ENCODE measurements at places on chromosomes 5 and 9. TPM values are rescaled to one million over a fixed set of nuclear protein-coding genes. Genes with fewer than 3 reads are reported as not detected.

The ARL10 gene
- total RNA-seq: 22.3 TPM

The FCN2 gene
- not detected for total RNA-seq

GRCh38 chr9:91185193-91185886, 176.4 kb downstream of the AUH start:
- no peak overlapping the region for H3K4me3 ChIP-seq
- peak overlapping the region; percentile 64 for H3K27ac ChIP-seq
- peaks cover 30% of the 10 kb centered on the region for H3K4me1 ChIP-seq
- no peak for DNase-seq
- no peaks in the 10 kb centered on the region for H3K27me3 ChIP-seq

- H3K27ac ChIP-seq: no peak overlapping the region
- no peaks in the 10 kb centered on the region for H3K27me3 ChIP-seq
- H3K36me3 ChIP-seq: no peaks in the 10 kb centered on the region
Measured at GRCh38 chr9:117400171-117400570, 14.7 kb downstream of the ASTN2 start.

DNA sequence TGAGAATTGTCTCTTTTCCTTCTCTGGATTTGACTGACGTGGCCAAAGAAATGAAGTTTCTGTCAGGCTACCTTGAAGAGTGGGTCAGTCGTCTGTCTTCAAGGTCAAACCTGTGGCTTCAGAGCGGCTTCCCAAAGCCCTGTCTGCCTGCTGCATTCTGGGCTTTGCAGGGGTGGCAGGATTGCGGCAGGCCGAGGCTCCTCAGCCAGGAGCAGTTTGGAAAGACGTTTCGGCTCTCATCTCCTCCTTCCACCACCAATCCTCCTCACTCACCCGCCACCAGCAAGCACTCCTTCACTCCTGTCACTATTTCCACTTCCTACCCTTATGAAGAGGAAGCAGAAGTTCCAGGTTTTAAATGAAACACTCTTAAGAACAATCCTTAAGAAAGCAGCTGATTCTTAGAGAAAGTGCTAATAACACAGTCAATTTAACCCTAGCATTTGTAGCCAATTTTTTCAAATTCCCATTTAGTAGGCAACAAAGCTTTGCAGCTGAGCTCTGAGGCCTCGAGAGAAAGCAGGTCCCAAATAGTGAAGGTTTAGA, 351.7 kb downstream of the ZNF608 start:
- no peaks in the 10 kb centered on the region for H3K27me3 ChIP-seq
- no peak overlapping the region for H3K4me3 ChIP-seq
- DNase-seq: no peak
- no peaks in the 10 kb centered on the region for H3K4me1 ChIP-seq

- H3K4me1 ChIP-seq: peaks cover 27% of the 10 kb centered on the region
- peaks cover 65% of the 10 kb centered on the region for H3K36me3 ChIP-seq
- no peak for DNase-seq
- peaks cover 2% of the 10 kb centered on the region for H3K27me3 ChIP-seq
- peak overlapping the region; percentile 48 for H3K27ac ChIP-seq
- peak overlapping the region; percentile 85 for H3K4me3 ChIP-seq
Measured at GRCh38 chr5:178206166-178207101, 2.1 kb downstream of the HNRNPAB start.

GRCh38 chr5:43007246-43007910, 32.7 kb downstream of the ANXA2R start:
- H3K4me3 ChIP-seq: peak overlapping the region; percentile 85
- H3K27ac ChIP-seq: peak overlapping the region; percentile 95
- peak; percentile 79 for DNase-seq
- no peaks in the 10 kb centered on the region for H3K36me3 ChIP-seq
- H3K4me1 ChIP-seq: peaks cover 24% of the 10 kb centered on the region
- no peaks in the 10 kb centered on the region for H3K27me3 ChIP-seq

GRCh38 chr9:4195285-4195684, 104.6 kb downstream of the GLIS3 start:
- no peaks in the 10 kb centered on the region for H3K4me1 ChIP-seq
- H3K27ac ChIP-seq: no peak overlapping the region
- H3K27me3 ChIP-seq: peaks cover under 1% of the 10 kb centered on the region
- H3K36me3 ChIP-seq: peaks cover 14% of the 10 kb centered on the region

- H3K27ac ChIP-seq: no peak overlapping the region
- H3K4me1 ChIP-seq: no peaks in the 10 kb centered on the region
- no peak for DNase-seq
- no peaks in the 10 kb centered on the region for H3K36me3 ChIP-seq
Measured at GRCh38 chr5:87574106-87574505, 161.4 kb upstream of the CCNH start.

DNA sequence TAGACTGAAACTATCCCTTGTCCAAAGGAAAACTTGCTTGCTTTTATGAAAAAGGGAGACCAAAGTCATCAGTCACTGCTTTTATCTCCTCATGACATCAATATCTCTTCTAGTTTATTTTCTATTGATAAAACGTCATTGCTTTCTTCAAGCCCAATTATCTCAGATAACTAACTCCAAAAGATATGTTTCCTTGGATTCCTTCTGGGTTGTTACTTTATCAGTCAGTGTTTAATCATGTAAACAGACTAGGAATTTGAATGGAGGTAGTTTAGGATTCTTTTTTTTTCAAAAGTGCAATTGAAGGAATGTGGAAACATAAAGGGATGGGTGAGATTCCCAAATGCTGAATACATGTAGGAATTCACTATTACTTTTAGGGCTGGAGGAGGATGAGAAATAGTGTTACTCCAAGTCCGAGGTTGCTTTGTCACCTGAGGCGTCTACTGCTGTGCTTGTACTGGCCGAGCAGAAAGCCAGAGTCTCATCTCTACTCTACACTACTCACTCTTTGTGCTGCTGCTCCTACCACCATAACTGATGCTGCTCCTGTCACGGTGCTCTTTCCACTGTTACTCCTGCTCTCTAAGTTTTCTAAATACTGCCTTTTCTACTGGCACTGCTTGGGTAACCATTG, 1697.1 kb upstream of the NUDT12 start:
- no peak overlapping the region for H3K4me3 ChIP-seq
- no peaks in the 10 kb centered on the region for H3K4me1 ChIP-seq
- no peaks in the 10 kb centered on the region for H3K27me3 ChIP-seq
- no peaks in the 10 kb centered on the region for H3K36me3 ChIP-seq
- no peak overlapping the region for H3K27ac ChIP-seq

- no peaks in the 10 kb centered on the region for H3K4me1 ChIP-seq
- no peak for DNase-seq
- H3K27ac ChIP-seq: no peak overlapping the region
- H3K4me3 ChIP-seq: no peak overlapping the region
Measured at GRCh38 chr9:72935595-72935994, 17.3 kb downstream of the ALDH1A1 start.

GRCh38 chr5:173835131-173835530, 53.0 kb upstream of the CPEB4 start:
- no peak overlapping the region for H3K27ac ChIP-seq
- H3K27me3 ChIP-seq: no peaks in the 10 kb centered on the region
- H3K36me3 ChIP-seq: no peaks in the 10 kb centered on the region

DNA sequence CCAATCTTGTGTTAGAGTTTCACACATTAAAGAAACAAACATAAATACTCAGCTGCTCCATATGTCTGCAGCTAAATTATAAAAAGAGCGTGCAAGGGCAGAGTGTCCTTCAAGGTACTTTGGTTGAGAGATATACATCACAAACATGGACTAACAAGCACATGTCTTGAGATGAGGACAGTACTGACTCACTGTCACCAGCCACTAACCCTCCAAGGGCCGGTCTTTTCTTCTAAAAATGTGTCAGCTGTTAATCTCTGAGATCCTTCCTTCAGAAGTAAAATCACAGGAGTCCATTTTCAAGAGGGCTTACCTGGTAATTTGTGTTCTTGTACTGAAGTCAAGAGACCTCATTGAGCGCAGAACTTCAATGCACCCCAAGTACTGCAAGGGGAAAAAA, 66.4 kb downstream of the SHC3 start:
- no peak overlapping the region for H3K27ac ChIP-seq
- no peak for DNase-seq
- no peak overlapping the region for H3K4me3 ChIP-seq
- H3K27me3 ChIP-seq: peaks cover 12% of the 10 kb centered on the region
- no peaks in the 10 kb centered on the region for H3K4me1 ChIP-seq

DNA sequence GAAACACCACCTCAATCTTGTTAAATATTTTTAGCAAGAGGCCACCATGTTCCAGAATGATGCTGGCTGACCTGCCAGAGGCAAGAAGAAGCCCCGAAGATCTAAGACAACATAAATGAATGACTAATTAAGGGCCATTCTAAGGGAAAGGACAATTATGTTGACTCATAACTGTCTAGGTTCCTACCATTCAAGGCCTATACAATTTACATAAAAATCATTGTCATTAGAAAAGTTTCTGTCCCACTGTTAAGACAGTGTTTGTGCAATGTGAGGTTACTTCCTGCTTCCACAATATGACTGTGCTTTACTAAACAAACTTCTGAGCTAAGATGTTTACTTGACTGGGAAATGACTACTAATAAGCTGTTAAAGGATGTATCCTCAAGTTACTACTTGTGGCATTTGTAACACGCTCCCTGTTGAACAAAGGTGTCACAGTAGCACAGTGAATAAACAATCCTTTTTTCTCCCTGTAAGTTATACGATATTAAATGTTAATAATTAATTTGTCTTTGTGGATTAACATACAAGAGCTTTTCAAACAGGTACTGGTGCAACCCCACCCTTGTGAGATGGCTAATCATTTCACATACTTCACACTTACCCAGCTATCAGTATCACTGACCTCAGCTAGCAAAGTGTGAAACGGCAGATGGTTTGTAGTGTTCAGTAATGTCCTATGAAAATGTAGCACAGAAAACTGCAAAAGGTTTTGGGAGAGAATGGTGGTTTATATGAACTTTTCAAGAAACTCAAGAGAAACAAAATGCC, 195.8 kb downstream of the EFNA5 start:
- H3K4me3 ChIP-seq: no peak overlapping the region
- no peaks in the 10 kb centered on the region for H3K36me3 ChIP-seq
- H3K27ac ChIP-seq: no peak overlapping the region

- no peak overlapping the region for H3K4me3 ChIP-seq
- H3K36me3 ChIP-seq: no peaks in the 10 kb centered on the region
- H3K4me1 ChIP-seq: no peaks in the 10 kb centered on the region
- no peak for DNase-seq
- H3K27ac ChIP-seq: no peak overlapping the region
Measured at GRCh38 chr9:2963307-2963706, 119.4 kb upstream of the PUM3 start.

DNA sequence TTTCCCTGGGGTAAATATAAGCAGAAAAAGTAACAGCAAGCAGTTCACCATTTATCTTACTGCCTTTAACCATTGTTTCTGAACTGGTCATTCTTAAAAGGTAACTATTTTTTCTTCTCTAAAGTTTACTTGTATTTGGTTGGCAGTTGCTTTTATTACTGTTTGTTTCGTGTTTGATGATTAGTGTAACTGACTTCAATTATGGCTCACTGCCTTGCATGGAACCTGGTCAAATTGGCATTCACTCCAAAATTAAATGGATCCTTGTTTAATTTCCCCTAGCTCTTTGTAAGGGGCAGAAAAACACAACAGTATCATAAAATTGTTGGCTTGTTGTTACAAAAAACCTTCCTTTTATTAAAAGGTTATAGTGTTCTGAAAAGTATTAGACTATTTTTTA, 1723.9 kb upstream of the CDH6 start:
- H3K4me1 ChIP-seq: no peaks in the 10 kb centered on the region
- no peak for DNase-seq
- no peak overlapping the region for H3K4me3 ChIP-seq
- H3K27me3 ChIP-seq: no peaks in the 10 kb centered on the region
- H3K27ac ChIP-seq: no peak overlapping the region

GRCh38 chr5:168790671-168791250, 211.6 kb upstream of the PANK3 start:
- no peak overlapping the region for H3K27ac ChIP-seq
- peaks cover 33% of the 10 kb centered on the region for H3K4me1 ChIP-seq
- H3K4me3 ChIP-seq: no peak overlapping the region
- peaks cover 15% of the 10 kb centered on the region for H3K36me3 ChIP-seq

- peaks cover 20% of the 10 kb centered on the region for H3K27me3 ChIP-seq
- H3K4me3 ChIP-seq: no peak overlapping the region
- H3K4me1 ChIP-seq: peaks cover 41% of the 10 kb centered on the region
- no peak for DNase-seq
Measured at GRCh38 chr9:126395439-126396212, 69.0 kb downstream of the MVB12B start.

Measured in activated T-helper 2 cell treated with anti-CD3 and anti-CD28 coated beads, Interferon-gamma antibody, Interleukin-2, Interleukin-4, amounts not matched to agents 10 μg/mL and 5 μg/mL and 100 μg/mL, durations not matched to agents 14 hours and 24 hours and 36 hours (primary cell).